ENCODE measurements at places on chromosomes 1 and 21.

- no peak for DNase-seq
Observed at GRCh38 chr1:20285510-20285909, 5.2 kb upstream of the VWA5B1 start.

DNA sequence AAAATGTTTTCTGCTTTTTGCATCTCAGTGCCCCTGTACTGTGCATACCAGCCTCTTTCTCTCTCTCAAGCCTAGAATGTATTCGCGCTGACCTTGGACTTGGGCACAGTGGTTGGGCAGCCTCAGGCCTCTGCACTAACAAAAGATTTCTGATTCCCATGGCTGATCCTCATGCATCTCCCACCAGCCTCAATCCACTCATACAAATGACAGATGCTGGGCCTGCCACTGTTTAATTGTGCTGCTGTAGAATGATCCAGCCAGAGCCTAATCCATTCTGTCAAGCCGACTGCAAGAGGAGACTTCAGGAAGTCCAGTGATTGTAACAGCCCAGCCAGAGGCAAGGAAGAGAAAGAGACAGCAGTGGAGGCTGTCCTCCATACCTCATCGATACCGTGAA is 180.8 kb downstream of the ASTN1 start:
- no peak for DNase-seq

DNA sequence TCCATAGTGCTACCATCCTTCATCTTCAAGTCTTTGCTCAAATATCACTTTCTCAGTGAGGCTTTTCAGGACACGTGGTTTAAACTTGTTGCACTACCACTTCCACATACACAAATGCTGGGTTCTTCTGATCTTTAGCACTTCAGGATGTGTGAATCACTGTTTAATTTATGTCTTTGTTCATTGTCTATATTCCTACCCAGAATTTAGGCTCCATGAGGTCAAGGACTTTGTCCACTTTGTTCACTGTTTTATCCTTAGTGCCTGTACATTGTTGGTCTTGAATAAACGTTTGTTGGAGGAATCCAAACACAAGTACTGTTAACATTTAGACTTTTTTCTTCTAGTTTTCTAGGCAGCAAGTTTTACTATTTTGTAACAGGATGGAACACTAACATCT is 42.6 kb upstream of the RALGPS2 start:
- DNase-seq, result no peak

DNA sequence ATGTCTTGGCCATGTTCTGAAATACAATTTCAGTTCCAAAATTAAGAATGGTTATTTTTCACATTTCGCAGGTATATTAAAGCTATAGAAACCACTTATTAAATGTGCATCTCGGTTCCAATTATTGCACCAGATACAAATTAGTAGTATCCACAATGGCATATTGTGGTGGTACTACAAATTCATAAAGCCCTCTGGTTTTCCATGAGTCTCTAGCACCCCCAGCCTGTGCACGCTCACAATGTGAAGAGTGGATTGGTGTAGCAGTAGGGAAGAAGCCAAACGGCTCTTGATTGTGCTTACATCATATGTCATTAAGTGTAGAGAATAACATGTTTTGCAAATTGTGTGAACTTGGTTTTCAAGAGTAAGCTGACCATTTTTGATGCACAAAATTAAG is 1.9 kb upstream of the BRINP3 start:
- no peak for DNase-seq

DNA sequence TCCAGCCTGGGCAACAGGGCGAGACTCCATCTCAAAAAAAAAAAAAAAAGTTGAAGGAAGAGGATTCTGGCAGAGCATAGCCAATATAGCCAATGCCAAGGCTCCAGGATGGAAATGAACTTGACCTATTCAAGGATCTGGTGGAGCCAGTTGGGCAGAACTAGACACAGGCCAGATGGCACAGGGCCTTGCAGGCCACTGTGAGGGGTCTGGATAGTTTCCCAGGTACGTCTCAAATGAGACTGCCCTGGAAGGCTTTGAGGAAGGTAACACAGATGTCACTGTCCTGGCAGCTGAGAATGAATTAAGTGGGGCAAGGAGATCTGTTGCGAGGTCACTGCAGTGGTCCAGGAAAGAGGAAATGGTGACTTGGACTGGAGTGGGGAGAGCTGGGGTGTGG is 12.0 kb upstream of the ARHGEF19 start:
- no peak for DNase-seq

GRCh38 chr1:234667600-234668576 is 57.9 kb upstream of the IRF2BP2 start:
- DNase-seq, result no peak

GRCh38 chr1:37562984-37563383 is 6.2 kb downstream of the DNALI1 start:
- DNase-seq, result no peak

DNA sequence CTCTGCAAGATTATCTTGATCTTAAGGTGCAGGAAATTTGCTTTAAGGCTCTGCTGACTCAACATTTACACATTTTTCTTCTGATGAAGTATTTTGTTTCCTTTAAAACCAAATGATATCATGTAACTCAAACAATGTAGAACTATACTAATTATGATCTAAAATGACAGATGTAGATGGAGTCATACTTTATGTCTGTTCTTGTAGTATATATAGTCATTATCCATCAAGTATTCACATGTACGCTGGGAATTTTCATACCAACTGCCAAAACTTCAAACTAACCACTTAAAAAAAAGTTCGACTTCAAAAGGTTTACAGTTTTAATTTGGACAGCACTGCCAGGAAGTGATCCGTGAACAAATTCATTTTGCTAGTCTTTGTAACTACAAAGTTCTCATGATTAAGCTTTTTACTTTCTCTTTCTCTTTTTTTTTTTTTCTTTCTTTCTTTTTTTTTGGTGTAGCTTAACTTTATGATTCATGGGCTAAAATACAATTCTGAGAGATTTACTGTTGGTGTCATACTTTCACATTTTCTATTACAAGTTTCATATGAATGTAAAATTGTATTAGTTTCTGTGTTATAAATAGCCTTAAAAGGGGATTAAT is 509.0 kb upstream of the CXADR start:
- no peak for DNase-seq

GRCh38 chr1:28716336-28716735 is 20.4 kb upstream of the YTHDF2 start:
- DNase-seq, result no peak

- DNase-seq, result no peak
Observed at GRCh38 chr1:219999821-220000220, 46.5 kb downstream of the EPRS1 start.

DNA sequence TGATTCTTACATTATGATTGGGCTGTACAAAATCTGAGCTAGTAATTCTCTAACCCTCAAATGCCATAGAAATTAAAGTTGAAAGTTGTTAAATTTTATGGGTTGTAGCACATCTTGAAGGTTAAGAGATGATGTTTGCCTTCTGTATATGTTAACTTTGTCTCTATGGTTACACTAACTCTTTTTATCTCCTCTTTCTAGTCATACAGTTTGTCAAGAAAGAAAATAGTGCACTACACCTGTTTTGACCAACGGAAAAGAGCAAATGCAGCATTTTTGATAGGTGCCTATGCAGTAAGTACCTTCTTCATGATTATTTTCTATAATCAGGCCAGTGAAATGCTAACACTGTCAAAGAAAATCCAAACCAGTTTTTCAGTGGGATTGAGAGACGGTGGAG is 38.2 kb downstream of the CDC14A start:
- DNase-seq, result no peak

DNA sequence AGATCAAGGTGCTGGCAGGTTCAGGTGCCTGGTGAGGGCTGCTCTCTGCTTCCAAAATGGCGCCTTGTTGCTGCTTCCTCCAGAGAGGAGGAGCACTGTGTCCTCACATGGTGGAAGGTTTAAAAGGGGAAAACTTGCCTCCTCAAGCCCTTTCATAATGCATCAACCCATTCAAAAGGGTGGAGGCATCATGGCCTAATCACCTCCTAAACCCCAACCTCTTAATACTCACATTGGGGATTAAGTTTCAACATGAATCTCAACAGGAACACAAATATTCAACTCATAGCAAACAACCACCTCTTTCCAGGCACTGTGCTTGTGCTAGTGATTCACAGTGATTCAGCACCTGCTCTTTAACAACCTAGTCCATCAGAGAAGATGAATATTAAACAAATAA is 4.2 kb downstream of the S100A12 start:
- no peak for DNase-seq

GRCh38 chr1:107232426-107232825 is 91.6 kb downstream of the NTNG1 start:
- DNase-seq, result no peak

Data from suppressor macrophage treated with lipopolysaccharide for 1 hour (primary cell).